ENCODE measurements at places on chromosomes 5 and 9.

GRCh38 chr5:148794729-148795561 lies 31.5 kb upstream of the ADRB2 start:
- DNase-seq = no peak

- DNase-seq = no peak
Measured at GRCh38 chr5:160445132-160445531, 23.5 kb downstream of the PTTG1 start.

DNA sequence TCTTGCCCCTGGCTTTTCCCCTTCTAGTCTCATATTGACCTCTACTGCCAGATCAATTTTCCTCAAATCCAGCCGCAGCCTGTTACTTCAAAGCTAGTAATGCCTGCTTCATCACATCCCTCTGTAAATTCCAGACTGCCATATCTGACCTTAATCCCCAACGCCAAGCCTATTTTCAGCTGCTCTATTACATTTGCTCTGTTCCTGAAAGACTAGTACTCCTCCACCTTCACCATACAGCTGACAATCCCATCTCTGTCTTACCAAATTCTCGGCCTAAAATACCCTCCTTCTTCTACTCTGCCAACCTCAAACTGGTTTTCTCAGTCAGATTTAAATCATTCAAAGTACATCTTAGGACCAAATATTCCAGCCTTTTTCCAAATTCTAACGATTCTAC lies 420.2 kb downstream of the RAB3C start:
- DNase-seq = no peak

- no peak for DNase-seq
Measured at GRCh38 chr9:132234535-132234934, 72.7 kb downstream of the NTNG2 start.

- DNase-seq = no peak
Measured at GRCh38 chr5:118952992-118953651, 35.2 kb downstream of the DTWD2 start.

DNA sequence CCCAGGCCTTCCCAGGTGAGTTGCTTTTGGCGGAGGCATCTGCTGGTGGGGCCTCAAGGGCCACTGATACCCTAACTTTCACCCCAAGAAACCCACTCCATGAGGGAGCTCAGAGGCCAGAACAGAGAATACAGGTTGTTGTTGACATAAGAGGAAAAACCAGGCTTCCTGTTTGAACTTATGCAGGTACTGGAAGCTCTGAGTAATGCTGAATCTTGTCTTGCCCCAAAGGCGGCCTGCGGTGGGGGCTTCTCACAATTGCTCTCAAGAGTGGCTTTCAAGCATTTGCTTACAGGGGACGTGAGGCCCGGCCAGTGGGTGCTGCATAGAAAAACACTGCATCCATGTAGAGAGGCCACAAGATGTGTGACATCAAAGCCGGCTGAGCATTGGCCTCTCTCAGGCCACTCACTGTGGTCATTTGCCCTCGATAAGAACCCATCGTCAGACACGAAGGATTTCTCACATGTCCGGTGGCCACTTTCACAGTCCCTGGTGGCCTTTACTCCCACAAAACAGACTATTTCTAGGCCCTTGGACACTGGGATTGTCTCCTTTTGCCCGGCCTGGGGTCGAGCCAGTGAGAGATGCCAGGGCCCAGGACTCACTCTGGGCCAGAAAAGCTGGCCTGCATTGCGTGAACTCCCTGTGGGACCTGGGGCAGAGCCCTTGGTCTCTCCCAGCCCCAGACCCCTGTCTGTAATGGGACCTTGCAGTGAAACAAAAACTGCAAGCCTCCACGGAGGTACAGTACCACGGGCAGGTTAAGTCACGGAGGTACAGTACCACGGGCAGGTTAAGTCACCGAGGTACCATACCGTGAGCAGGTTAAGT lies 34.5 kb upstream of the TCF7 start:
- DNase-seq = no peak

DNA sequence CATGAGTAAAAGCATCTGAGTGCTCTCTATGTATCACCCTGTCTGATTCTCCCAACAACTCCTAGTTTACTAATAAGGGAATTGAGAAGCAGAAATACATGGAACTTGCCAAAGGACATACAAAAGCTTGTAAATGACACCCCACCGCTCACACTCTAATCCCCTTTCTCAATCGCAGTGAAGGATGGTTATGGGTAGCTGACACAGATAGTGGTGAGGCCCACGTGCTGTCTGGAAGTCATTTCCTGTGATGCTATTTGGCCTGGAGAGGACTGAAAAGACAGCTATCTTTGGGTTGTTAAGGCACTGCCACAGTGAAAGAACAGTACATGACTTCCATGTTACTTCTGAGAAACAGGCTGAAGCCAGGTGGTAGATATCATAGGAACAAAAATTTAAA lies 117.0 kb downstream of the GLIS3 start:
- no peak for DNase-seq

DNA sequence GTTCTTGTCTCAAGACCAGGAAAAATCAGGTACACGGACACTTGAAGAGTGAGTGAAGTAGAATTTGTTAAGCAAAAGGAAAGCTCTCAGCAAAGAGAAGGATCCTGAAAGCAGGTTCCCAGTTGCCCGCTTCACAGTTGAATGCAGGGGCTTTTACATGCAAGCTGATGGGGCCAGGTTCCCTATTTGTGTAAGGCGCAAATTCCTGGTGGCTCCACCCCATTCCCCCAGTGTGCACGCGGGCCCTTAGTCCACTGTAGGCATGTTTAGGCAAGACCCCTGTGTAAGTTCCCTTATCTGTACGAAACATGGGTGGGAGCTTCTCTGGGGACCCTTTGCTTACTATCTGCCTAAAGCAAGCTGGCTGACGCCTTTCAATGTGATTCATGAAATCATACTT lies 2.7 kb upstream of the AGTPBP1 start:
- no peak for DNase-seq

DNA sequence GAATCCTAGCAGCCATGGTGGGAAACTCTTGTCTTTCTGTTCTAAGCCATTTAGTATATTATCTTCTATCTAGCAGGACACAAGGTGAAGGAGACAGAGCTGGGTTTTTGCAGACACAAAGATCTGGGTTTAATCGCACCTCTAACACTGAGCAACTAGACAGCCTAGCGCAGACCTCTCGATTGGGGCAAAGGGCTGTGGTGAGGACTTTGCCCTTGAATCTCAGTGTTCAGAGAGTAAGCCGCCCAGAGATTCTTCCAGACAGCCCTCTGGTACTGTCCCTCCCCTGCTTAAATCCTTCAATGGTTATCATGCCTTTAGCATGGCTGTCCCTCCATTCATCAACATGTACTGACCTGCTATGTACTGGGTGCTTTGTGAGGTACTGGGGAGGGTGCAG lies 128.1 kb downstream of the CRB2 start:
- no peak for DNase-seq

DNA sequence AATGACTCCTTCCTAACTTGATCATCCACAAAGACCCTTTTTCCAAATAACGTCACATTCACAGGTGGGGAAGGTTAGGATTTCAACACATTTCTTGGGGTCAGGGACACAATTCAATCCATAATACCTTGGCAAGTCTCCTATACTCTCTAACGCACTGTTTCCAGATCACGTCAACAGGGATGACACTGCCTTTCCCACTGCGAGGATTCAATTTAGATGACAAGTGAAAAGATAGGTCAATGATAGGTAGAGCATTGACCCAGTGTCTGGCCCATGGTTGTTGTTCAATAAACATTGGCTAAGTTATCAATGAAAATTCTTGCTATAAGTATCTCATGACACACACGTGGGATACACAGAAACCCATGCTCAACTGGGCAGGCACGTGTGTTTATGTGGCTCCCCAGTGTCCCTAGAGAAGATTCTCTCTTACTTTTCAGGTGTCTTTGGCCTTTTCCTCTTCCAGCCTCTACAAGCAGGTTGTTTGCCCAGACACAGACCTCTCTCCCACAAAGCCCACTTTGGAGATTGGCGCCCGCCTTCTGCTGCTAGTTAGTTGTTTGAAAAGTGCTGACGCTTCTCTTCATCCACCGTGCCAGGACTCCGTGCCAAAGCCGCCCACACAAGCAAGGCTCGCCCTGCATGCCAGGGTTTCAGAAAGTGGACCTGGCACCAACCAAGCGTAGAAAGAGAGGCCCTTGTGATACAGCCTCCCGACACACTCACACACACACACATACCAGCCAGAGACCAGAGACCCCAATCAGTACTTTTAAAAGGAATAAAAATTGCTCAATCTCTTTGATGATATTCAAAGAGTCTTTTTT lies 594.5 kb downstream of the BNC2 start:
- DNase-seq = no peak

- no peak for DNase-seq
Measured at GRCh38 chr9:91186632-91187108, 175.0 kb downstream of the AUH start.

DNA sequence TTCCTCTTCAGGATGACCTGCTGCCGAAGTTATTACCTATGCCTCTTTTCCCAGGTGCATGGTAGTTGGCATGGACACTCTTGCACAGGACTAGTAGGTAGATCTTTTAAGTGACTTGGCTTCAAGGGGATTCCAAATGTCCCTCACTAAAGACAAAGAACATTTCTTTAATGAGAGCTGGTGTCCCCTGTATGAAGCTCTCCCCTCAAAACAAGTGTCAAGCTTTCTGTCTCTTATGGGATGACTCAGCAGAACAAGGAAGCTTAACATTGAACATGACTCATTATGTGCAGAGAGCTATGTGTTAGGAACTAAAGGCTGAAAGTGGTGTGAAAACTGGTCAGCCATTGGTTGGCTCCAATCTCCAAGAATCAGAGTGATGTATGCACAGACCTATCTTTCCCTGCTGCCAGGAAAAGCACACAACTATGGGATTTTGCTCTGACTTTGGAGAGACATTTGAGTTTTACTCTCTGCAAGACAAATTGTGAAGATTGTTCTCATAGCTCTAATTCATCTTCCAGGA lies 120.5 kb downstream of the PRDM6 start:
- DNase-seq = no peak

- no peak for DNase-seq
Measured at GRCh38 chr9:35406183-35406959, 83.5 kb upstream of the RUSC2 start.

- no peak for DNase-seq
Measured at GRCh38 chr9:75500479-75500878, 390.0 kb upstream of the PCSK5 start.

- no peak for DNase-seq
Measured at GRCh38 chr5:153952893-153953292, 85.8 kb downstream of the FAM114A2 start.

- no peak for DNase-seq
Measured at GRCh38 chr5:1424716-1425115, 20.5 kb downstream of the SLC6A3 start.

Data from bone marrow (tissue), 2 donors.